Activated CD4-positive, alpha-beta T cell treated with anti-CD3 and anti-CD28 coated beads, Interleukin-2, amount 10 ng/mL, durations not matched to agents 7 days and 5 days (primary cell): ENCODE measurements at places on chromosomes 12 and 14. TPM values are rescaled to one million over a fixed set of nuclear protein-coding genes. Genes with fewer than 3 reads are reported as not detected.

GRCh38 chr12:114684098-114684869, at the start of gene TBX3:
Gene TBX3, minus strand, starts transcription at chr12:114684175. Its CDS starts 975 bp downstream, at chr12:114683200.
- H3K4me3 ChIP-seq = peak within 1 kb of the TSS; percentile 51
- peaks cover 93% of the 10 kb centered on the region for H3K27me3 ChIP-seq
- H3K36me3 ChIP-seq = peaks cover 8% of the 10 kb centered on the region

Gene ADAM21
- total RNA-seq = not detected

- H3K36me3 ChIP-seq = no peaks in the 10 kb centered on the region
- peaks cover 14% of the 10 kb centered on the region for H3K27me3 ChIP-seq
- peaks cover 11% of the 10 kb centered on the region for H3K4me1 ChIP-seq
- H3K27ac ChIP-seq = no peak overlapping the region
- H3K4me3 ChIP-seq = no peak overlapping the region
Measured at GRCh38 chr14:64625386-64626232, 75.8 kb downstream of the PPP1R36 start.

Gene RTL1
- total RNA-seq = not detected

- H3K4me1 ChIP-seq = peaks cover 56% of the 10 kb centered on the region
- H3K36me3 ChIP-seq = peaks cover 2% of the 10 kb centered on the region
- DNase-seq = no peak
- no peak overlapping the region for H3K27ac ChIP-seq
- H3K27me3 ChIP-seq = no peaks in the 10 kb centered on the region
Measured at GRCh38 chr12:27462151-27462694, 15.7 kb downstream of the SMCO2 start.

Gene GALNT6
- 17.5 TPM for total RNA-seq
